ENCODE measurements at places on chromosomes 4 and X.

GRCh38 chrX:39883666-39884065 is 214.1 kb downstream of the BCOR start:
- DNase-seq: peak; percentile 21

- DNase-seq: no peak
These were observed 9.0 kb downstream of the DOCK11 start for GRCh38 chrX:118504581-118504980.

GRCh38 chr4:155802190-155802959 is 43.6 kb downstream of the GUCY1B1 start:
- DNase-seq: no peak

DNA sequence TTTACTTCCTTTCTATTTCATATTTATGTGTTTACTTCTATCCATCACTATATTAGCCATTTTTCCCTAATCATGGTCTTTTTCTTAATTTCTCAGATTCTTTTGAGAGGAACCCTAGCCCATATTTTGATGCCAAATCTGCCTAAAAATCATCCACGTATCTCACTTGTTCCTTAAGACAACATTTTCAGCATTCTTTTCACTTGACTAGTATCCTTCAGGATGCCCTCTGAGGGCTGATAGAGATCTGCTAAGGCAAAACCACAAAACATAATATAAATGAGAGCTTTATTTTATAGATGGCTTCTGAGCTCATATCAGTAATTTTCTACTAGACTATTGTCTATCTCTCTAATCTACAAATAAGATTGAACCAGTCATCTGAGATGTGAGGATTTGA is 341.9 kb downstream of the GPM6A start:
- no peak for DNase-seq

DNA sequence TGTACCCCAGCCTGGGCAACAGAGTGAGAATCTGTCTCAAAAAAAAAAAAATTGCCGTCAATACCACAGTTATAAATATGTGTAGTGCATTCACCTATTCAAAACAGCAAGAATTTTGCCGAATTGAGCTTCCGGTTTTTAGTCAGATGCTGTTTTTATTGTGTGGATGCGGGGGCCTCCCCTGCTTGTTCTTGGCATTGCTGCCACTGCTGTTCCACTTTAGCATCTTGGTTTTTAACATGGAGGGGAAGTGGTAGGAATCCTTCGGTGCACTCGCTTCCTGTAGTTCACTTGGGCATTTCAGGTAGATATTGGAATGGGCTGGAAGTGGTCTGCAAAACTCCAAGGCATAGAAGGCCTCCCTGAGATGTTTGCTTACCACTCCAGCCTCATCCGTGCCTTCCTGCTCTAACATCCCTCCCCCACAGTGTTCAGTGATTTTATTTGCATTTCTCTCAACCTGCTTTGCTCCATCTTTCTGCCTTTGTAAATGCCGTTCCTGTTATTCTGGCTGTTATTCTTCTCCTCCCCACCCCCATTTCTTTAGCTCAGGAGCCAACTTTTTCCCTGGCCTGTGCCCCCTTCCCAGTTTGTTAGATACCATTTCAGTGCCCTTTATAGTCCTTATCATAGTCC is 25.5 kb downstream of the MOB1B start:
- peak; percentile 17 for DNase-seq

GRCh38 chr4:70239131-70239883 is 3.1 kb upstream of the CSN3 start:
- DNase-seq: no peak

DNA sequence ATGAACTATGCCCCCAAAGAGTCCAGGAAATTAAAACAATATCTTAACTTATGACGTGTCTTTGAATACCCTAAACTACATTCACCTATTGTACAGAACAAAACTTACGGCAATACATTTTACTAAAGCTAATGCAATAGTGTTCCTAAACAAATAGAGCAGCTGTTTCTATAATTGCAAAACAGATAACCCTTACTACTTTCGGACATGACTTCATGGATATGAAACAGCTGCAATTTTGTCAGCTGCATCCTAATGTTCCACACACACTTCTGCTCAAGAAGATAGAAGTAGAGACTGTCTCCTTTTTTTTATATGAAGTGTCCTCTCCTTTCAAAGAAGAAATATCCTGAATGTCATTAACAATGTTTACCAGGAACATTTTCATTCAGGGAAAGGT is 174.9 kb downstream of the ACTRT1 start:
- no peak for DNase-seq

DNA sequence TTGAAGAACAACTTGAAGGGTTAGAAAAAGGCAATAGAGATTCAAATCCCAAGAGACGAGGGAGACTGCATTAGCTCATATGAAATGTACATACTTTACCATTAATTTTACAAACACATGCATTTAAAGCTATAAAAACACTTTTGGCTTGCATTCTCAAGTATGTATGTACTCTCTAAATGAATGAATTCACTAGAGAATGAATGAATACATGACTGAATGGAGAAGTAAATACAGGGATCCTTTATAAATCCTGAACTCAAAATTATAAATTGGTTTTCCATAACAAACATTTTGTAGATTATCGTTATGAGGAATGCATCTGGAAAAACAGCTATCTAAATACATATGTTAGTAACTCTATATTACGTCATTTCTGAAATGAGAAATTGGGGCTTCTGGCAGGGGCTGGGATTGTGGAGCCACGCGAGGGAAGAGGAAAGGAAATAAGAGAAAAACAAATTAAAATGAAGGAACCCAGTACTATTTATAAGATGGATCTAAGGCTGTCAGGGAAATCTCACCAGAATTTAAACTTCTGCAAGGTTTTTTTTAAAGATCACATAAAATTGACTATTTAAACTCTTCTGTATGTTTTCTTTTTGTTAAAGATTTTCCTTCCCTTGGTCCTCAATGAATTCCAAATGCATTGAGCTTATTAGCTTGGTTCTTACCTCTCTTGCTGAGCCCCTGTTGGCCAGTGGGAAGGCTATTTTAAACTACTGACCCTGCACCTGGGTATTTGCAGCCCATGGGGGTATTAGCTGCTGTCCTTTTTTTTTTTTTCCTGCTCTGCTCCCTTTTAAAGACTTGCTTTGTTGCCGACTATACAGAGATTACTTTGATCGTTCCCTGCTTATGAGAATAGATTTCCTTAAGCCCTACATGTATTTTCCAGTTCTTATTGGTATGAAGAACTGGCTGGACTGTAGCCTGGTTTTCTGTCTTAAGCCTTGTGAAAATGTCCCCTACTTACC is 207.8 kb downstream of the ADGRL3 start:
- DNase-seq: no peak

GRCh38 chr4:115310641-115311040 is 197.2 kb upstream of the NDST4 start:
- no peak for DNase-seq

DNA sequence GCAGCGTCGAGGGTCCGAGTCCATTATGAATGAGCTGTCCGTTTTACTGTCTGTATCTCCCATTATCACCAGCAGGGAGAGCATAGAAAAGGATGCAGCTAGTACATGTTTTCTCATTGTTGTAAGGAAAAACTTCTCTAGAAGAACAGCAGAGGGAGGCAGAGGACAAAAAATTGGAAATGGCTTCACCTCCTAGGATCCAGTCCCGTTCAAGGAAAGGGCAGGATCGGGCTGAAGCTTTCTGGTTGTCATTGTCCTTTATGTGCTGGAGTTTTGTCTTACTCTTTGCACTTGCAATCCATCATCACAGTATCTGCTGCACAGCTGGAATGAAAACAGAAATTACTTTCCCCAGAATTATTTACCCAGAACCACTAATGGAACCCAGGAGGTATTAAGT is 14.7 kb downstream of the NDP start:
- DNase-seq: peak; percentile 62
